ENCODE measurements at places on chromosomes 2 and 18.

GRCh38 chr18:59279722-59280121 lies 6.5 kb upstream of the RAX start:
- DNase-seq = no peak

DNA sequence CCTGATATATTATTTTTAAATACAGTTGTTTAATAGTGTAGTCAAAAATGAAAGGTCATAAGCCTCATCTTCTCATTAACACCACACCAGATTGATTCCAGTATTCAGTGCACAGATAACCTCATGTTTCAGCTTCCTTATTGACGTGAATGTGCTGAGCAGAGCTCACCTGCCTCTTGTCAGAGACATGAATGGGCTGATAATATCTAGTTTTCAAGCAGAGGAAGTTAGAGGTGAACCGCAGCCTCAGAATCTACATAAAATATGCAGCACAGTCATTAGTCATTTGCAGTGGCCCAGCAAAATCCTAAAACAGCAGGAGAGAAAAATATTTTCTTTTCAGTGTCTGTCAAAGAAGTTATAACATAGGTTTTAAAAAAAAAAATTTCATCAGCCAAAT lies 216.2 kb downstream of the GBX2 start:
- DNase-seq = no peak

GRCh38 chr2:203070701-203071100 lies 56.0 kb downstream of the NBEAL1 start:
- DNase-seq = no peak

DNA sequence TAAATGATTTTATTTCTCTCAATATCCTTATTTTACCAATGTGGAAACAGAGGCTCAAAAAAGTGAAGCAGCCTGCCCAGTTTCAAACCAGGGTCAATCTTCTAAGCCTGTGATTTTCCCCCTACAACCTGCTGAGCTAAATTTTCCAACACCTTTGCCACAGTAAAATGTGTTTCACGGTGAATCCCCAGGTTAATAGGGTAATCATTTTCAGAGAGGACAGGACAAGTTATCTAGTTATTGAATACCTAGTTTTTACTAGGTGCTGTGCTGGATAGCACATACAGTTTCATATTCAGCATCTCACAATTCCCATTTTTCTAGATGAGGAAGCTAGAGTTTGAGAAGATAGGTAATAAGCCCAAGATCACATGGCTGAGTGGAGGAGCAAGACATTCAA lies 236.6 kb downstream of the PTH2R start:
- no peak for DNase-seq

DNA sequence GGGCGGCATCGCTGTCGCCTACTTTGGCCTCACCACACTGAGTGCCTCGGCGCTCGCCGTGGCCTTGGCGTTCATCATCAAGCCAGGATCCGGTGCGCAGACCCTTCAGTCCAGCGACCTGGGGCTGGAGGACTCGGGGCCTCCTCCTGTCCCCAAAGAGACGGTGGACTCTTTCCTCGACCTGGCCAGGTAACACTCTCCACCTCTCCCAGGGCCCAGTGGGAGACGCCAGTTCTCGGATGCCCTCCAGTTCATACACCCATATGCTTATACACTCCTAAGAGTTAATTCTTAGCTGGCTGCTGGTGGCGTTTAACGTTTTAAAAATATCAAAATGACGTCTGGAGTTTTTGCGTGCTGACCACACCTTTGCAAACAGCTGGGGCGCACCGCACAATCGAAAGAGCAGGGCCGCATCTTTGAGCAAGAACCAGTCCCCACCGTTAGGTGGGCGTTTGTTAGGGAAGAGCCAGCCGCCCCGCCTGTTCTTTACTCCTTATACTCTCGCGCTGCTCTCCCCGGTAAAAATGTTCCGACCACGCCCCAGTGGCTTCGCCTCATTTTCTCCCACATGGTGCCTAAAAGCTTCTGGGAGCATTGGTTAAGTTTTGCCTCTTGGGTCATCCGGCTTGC lies 899 bp downstream of the SLC1A4 start:
- no peak for DNase-seq

DNA sequence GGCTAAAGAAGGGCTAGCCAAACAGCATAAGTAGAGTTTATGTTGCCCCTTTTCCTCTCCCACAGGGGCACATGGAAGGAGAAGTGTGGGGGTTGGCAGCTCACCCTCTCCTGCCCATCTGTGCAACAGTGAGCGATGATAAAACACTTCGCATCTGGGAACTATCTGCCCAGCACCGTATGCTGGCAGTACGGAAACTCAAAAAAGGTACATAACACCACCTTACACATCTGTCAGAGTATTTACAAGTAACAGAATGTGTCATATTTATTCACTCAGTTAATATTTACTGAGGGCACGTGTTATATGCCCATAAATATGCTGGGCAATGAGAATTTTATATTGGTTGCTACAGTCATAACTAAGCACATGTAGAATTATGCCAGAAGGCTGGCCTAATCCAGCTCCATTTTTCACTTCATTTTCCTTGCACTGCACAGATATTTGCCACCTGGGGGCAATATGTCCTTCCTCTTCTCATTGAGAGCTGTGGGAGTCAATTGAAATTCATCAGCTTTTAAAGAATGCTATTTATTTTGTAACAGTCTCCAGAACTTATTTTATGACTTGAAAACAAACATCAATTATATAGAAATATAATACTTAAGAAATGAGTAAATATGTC lies 150.6 kb downstream of the RTN4 start:
- peak; percentile 59 for DNase-seq

DNA sequence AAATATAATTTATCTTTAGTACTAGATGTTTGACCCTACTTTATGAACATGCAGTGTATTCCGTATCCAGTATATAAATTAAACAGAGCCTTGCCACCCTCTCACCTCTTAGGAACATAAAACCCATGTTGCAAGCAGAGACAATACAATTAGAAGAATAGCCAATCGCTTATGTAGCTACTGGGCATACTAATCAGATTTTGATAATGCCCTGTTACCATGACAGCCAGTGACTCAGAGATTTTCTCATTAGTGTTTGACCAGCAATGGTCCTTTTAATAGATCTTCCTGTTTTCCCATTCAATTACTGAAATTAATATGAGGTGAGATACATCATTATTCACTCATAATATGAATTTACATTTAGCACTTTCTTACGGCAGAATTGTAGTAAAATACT lies 547.3 kb upstream of the VWC2L start:
- DNase-seq = no peak

GRCh38 chr2:105691947-105692390 lies 52.7 kb upstream of the NCK2 start:
- DNase-seq = no peak

DNA sequence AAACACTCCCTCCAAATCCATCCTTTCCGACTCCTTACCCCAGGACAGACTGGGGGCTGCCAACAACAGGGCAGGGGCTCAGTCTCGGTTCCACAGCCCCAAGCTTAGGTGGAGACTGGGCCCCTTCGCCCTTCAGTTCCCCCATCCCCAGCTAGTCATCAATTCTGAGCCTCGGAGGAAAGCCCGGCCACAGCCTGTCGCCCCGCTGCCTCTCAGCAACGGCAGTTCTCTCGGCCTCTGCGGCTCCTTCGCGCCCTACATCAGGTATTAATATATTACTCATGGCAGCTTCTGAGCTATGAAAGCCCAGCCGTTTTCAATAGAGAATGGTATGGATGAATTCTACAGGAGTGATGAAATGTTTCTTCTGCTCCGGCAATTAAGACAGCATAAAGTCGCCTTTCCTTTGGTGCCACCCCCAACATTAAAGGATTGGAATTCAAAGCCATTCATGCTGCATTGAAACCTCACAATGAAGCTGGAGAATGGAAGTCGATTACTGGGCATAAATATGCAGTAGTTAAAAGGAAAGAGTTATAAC lies 2.8 kb downstream of the HDAC4 start:
- DNase-seq = no peak

- DNase-seq = no peak
Observed at GRCh38 chr2:152335726-152336118, 748 bp downstream of the FMNL2 start.

- no peak for DNase-seq
Observed at GRCh38 chr2:109677835-109678580, 63.8 kb downstream of the SOWAHC start.

DNA sequence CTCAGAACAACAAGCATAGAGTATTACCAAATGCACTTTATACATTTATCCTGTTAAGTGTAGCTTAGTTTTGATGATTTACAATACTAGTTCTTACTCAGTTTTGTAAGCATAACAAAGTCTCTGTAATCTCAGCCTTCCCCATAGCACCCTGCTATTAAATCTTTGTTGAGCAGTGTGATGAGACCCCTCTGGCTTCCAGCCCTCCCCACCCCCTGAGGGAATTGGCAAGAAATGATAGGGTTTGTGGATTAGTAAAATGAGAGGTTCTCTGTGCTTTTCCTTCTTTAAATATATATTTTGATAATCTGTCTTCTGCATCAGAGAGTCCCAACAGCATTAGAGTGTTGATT lies 37.2 kb downstream of the ZNF521 start:
- no peak for DNase-seq

DNA sequence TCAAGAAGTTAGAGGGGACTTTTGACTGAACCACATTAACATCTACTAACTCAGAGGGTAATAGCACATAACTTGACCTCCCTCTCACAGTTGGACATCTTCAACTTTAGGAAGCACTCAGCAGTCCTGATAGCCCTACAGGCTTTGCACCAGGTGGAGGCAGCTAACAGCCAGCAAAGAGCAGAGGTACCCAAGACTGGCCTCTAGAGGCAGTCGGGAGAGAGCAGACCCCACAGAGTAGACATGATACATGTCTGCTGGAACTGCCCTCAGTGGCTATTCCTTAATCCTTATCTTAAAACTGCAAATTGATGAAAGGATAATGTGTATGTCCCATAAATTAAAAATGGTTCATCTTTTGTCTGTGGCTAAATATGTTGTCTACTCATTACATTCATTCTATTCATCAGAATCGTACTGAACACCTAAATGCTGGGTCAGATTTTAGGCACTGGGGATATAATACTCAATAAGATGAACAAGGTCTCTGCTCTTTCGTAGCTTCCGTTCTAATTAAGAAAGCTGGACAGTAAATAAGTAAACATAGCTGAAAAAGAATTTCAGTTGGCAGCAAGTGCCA lies 49.8 kb downstream of the CAB39 start:
- no peak for DNase-seq

- no peak for DNase-seq
Observed at GRCh38 chr2:98161186-98161585, 74.2 kb downstream of the VWA3B start.

DNA sequence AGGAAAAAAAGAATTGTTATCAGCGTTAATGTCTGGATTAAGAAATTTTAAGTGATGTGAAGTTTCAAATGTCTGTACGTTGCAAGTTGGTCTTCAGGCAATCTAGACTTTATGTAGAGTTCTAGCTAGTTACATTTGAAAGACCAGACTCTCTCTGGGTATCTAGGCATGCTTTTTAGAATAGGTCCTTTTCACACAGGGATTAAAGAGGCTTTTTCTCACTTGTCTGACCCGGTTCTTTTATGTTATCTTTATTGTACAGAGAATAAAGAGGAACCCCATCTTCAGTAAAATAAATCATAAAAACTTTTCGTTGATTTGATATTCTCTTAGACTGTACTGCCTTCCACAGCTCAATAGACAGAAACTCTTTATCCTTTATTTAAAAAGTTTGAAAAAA lies 8.5 kb upstream of the EML6 start:
- no peak for DNase-seq

- DNase-seq = no peak
Observed at GRCh38 chr2:27832396-27832795, 57.8 kb downstream of the RBKS start.

DNA sequence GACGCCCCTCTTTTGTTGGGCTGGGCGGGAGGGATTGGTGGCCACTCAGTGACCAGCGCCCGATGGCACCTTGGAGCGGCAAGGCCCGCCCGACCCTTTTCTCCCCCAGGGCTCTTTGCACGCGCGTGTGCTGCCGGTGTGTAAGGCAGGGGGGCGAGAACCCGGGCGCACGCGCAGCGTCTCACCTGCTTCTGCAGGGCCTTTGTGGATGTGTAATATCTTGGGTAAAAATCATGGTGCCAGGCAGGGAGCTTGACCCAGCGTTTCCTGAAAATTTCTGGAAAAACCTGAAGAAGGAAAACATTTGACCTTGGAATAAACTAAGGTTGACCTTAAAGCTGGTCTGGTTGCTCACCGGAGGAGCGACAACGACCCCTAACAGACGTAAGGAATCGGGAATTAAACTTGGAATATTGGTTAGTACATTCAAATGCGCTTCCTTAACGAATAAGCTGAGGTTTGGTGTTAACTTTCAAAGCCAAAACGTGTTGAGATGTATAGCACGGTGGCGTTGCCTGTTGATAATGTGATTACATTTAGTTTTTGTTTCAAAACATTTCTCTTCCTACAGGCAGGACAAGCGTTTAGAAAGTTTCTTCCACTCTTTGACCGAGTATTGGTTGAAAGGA lies 438 bp downstream of the HSPE1 start:
- DNase-seq = no peak

- no peak for DNase-seq
Observed at GRCh38 chr18:54662986-54663385, 71.9 kb downstream of the DYNAP start.

DNA sequence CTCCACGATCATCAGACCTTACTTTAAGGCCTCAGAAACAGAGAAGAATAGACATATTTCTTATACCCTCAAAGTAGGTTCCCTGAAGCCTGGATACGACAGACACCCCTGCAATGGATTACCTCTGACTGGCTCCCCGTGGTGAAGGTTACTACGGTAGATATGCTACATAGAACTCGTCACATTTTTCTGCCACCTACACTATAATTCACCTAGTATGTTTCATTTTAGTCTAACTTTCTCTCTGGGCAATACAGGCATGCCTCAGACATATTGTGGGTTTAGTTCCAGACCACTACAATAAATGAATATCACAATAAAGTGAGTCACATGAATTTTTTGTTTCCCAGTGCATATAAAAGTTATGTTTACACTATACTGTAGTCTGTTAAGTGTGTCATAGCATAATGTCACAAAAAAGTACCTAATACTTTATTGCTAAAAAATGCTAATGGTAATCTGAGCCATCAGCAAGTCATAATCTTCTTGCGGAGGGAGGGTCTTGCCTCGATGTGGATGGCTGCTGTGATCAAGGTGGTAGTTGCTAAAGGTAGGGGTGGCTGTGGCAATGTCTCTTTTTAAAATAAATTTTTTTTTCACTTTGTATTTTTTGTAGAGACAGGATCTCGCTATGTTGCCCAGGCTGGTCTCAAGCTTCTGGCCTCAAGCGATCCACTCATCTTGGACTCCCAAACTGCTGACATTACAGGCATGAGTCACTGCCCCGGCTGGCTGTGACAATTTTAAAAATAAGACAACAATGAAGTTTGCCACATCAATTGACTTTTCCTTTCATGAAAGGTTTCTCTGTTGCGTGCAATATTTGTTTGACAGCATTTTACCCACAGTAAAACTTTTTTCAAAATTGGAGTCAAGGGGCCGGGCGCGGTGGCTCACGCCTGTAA lies 64.6 kb downstream of the TGIF1 start:
- DNase-seq = no peak
